Posterior vena cava (tissue), 2 donors: ENCODE measurements at places on chromosomes 3 and 15. TPM values are rescaled to one million over a fixed set of nuclear protein-coding genes. Genes with fewer than 3 reads are reported as not detected.

ZNF620 gene
- total RNA-seq = 3.7 TPM

OSTN gene
- total RNA-seq = not detected

TLR9 gene
- total RNA-seq = 0.46 TPM

GASK1A gene
- 80.1 TPM for total RNA-seq

ANKRD34C gene
- total RNA-seq = 0.14 TPM

RBPMS2 gene
- total RNA-seq = 5.3 TPM

CCDC39 gene
- 0.90 TPM for total RNA-seq

FBN1 gene
- 541 TPM for total RNA-seq

COL6A5 gene
- total RNA-seq = not detected

ROPN1 gene
- total RNA-seq = not detected

EIF5A2 gene
- 21.1 TPM for total RNA-seq

NAALADL2 gene
- 12.3 TPM for total RNA-seq

ABHD5 gene
- 32.9 TPM for total RNA-seq

C2CD4B gene
- total RNA-seq = 1.1 TPM

DNA sequence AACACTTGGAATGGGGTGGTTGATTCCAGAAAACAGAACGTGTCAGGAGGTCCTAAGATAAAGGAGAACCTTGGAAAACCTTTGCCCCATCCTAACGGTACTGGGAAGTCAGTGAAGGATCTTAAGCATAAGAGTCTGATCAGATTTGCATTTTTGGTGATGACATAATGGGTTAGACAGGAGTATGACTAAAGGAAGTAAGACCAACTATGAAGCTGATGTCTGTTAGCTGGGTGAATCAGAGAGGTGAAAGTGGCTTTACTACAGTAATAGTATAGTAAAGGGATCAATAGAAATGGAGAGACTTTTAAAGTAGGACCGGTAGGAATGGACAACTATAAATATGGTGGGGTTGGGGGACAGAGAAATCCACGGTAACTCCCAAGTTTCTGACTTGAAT lies 12.6 kb downstream of the GTF2A2 start:
- DNase-seq = no peak

DNA sequence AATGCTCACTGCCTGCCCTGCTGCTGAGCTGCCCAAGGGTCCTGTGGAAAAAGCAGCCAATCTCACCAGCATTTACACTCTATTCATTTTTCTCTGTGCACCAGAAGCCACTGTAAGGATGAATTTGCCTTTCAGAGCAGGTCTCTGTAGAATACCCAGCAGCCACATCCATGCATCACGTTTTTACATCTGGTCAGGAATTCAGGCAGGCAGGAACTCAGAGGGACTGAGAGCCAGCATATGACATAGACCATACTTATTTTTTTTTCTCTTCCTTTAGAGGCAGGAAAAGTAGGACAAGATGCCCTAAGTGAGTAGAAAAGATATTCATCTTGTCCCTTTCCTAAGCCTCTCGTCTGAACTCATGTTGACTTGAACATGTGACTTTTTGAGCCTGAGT lies 292.7 kb downstream of the EPHB1 start:
- no peak for DNase-seq

GRCh38 chr15:81889485-81889881 lies 156.3 kb downstream of the MEX3B start:
- no peak for DNase-seq

- no peak for DNase-seq
These were observed 410.2 kb downstream of the GAP43 start for GRCh38 chr3:116033516-116033915.

DNA sequence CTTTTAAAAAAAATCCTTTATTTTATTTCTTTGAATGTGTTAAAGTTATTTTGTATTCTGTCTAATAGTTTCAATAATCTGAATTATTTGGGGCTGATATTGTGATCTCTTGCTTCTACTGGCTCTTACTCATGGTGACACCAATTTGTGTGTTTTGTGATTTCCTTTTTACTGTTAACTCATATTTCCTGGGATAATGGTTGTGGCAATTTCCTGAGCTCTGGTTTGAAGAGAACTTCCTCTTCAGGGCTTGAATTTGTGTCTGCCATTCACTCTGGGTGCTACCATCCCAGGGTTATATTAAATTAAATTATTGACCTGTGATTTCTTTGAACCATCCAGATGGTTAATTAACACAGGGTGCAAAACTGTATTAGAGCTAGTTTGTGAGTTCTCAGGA lies 60.4 kb upstream of the RNF7 start:
- DNase-seq = no peak

DNA sequence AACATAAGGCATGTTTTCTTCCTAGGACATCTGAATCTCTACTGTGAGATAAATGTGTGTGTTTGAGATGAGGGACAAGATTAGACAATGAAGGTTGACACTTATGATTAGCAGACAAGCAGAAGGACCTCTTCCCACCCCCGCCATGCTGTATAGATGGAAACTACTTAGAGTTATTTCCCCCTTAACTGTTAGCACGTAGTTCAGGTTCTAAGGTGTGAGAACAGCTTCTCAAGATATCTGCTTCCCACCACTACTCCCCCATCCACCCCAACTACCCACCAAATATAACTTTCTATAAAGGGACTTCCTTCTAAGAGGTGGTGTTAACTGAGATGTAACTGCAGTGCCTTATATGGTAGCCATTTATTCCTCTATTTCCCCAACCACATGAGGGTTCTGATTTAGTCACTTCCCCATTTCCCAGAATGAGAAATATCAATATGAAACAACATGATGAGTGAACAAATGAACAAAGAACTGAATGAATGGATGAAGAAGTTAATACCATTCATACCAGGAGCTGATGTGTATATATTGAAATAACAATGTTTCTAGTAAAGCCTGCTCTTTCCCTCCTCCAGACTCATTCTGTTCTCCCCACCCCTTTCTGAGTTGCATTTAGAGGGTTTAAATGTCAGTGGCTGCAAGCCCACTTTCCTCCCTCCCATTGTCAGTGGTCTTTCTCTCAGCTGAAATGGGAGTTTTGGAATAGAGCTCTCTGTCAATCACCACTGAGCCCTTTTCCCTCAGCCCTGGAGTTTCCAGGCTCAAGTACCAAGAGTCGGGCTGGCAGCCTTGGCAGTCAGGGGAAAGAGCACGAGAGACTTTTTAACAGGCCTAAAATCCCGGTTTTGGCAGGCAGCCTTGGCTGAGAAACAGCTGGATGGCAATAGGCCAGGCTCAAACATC lies 7.7 kb upstream of the RFTN1 start:
- DNase-seq = no peak

GRCh38 chr3:141431411-141432378 lies 55.1 kb upstream of the RASA2 start:
- no peak for DNase-seq

DNA sequence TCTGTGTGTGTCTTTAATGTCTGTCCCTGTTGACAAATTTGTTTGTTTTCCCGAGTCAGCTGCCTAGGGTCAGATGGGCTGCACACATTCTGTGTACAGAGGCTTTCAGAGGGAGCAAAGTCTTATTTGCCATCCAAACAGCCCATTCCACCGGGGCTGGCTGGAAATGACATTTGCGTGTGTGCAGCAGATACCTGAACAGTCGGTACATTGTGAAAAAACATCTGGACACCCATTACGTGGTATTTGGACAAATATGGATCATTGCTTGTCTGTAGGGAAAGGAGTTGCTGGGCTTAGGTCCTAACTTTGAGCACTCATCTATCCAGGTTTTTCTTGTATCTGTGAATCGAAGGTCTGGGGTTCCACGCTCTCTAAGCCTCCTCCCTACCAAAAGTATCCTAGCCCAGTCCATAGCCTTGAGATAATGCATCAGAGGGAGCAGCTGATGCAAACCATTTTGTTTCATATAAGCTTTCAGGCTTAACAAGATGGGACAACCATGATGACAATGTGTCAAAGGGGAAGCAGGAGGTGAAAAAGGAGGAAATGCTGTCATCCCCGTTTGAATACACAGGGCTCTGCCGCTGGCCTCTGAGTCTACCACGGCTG lies 22.2 kb upstream of the CMTM8 start:
- DNase-seq = no peak

DNA sequence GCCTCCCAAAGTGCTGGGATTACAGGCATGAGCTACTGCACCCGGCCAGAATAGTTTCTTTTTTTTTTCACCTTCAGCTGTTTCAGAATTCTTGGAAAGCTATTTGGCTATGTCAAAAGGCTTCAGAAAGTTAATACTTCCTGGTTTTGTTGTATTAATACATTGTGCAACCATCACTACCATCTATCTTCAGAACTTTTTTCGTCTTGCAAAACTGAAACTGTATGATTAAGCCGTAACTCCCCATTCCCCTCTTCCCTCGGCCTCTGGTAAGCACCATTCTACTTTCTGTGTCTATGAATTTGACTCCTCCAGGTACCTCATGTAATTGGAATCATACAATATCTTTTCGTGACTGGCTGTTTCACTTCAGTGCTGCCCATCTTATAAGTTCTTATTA lies 5.2 kb upstream of the NOX5 start:
- no peak for DNase-seq

DNA sequence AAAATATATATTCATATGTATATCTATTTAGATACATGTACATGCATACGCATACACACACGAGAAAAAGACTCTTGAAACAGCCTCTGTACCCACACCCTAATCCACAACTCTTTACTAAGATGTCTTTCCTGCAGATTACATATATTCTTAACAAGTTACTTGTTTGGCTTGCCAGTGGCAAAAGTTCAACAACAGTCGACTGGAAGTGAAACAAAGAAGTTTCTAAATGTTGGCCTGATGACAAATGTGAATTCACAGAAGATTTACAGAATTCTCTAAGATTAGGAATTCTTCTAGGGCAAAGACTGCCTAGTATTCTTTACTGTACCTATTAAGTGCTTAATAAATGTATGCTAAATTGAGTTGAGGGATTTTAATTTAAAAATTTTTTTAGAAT lies 116.8 kb downstream of the CDIN1 start:
- DNase-seq = no peak

DNA sequence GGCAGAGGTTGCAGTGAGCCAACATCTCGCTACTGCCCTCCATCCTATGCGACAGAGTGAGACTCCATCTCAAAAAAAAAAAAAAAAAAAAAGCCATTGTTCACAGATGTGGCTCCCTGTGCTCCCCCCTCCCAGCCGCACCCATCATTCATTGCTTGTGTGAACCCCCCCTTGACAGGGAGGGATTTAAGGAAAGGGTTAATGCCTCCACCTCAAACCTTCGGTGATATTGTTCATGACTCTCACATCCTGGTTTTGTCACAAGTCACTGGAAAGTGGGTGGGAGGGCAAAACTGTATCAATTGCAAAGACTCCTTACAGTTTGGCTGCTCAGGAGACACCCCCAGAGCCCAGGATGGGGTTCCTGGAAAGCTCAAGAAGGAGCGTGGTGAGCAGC lies 7.7 kb downstream of the SLC6A6 start:
- no peak for DNase-seq

DNA sequence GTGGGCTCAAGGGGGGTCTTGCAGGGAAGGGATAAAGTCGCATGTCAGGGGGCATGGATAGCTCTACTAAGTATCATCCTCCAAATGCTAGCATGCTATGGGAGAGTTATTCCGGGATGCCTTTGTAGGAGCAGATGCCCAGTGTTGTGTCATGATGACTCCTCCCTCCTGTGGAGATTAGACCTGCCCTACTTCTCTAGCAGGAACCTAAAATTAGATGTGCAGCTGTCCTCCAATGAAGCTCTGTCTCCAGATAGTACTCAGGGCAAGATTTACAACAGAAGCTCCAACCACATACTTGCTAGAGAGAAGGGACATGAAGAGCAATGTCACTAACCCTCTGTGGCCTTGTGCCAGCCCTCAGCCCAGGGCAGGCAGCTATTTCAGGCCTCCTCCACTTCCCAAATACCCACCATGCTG lies 82.5 kb downstream of the AGBL1 start:
- no peak for DNase-seq

- no peak for DNase-seq
These were observed 243.9 kb downstream of the FAM43A start for GRCh38 chr3:194929578-194929960.

GRCh38 chr3:134277066-134277660 lies 26.5 kb upstream of the RYK start:
- DNase-seq = no peak

DNA sequence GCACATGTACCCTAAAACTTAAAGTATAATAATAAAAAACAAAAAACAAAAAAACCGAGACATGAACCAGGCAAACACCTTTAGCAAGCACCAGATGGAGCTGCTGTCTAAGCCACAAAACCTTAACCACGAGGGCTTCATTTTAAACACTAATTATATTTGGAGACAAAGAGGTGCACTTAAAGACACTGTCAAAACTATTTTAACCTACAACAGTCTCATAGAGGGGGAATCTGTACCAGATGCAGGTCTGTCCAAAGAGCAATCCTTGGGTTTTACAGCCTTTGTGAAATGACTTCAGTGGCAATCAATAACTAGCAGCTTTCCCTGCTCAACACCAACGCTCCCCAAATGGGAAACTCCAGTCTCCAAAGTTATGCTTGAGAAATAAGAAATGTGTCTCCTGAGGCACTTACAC lies 115.7 kb upstream of the TSPAN3 start:
- no peak for DNase-seq

DNA sequence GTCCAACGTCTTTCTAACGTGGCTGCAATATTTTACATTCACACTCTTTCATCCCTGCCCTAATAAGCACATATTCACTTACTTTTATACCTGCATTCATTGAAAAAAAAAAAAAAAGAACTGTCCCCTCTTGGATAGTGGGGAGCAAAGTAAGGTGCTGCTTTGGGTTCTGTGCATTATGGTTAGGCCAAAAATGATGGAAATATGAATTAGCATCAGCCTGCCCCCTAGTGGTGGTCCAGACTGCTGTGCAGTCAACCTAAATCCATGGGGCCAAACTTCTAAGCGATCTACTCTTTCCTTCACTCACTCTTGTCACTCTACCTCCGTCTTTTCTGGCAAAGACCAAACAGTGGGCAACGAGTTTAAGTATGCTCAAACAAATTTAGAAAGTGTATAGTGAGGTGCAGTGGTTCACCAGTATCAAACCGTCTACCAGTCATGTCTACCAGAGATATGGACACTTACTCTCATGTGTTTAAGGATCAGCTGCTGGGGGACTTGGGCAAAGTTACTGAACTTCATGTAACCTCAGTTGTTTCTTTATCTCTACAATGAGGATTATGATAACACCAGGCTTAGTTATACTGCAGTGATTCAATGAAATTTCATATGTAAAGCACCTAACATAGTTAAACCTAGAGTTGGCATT lies 61.5 kb upstream of the GRM7 start:
- DNase-seq = no peak

DNA sequence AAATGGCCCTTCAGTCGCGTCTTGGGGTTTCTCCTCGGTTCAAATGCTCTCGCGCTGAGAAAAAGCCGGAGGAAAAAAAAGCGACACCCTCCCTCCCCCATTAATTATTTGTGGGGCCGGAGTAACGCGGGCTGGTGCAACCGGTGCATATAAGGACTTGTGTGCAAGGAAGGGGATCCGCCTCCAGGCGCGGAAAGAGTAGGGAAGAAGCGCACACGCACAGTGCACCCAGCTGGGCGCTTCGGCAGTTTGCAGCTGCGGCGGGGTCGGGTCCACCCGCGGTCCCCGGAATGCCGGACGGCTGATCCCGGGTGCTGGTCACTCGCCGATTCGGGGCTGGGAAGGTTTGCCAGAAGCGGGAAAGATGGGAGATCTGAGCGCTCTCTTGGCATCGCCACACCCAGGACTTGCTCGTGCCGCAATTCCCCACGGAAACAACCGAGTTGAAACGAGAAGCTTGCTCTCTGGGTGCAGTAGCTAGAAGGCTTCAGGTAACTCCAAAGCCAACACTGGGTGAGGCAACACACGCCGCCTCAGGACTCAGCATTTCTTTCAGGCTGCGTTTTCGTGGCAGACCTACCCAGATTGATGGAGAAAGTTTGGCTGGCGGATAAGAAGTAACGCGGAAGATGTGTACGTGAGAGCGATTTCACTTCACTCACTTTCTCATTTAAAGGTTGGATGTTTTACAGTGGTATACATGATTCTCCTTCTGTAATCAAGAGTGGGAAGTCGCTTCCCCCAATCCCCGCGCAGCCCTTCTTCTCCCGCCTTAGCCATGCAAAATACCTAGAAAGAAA lies 720 bp upstream of the TNIK start:
- DNase-seq = peak; percentile 87
